ENCODE measurements at places on chromosomes 16 and 17. TPM values are rescaled to one million over a fixed set of nuclear protein-coding genes. Genes with fewer than 3 reads are reported as not detected.

DNA sequence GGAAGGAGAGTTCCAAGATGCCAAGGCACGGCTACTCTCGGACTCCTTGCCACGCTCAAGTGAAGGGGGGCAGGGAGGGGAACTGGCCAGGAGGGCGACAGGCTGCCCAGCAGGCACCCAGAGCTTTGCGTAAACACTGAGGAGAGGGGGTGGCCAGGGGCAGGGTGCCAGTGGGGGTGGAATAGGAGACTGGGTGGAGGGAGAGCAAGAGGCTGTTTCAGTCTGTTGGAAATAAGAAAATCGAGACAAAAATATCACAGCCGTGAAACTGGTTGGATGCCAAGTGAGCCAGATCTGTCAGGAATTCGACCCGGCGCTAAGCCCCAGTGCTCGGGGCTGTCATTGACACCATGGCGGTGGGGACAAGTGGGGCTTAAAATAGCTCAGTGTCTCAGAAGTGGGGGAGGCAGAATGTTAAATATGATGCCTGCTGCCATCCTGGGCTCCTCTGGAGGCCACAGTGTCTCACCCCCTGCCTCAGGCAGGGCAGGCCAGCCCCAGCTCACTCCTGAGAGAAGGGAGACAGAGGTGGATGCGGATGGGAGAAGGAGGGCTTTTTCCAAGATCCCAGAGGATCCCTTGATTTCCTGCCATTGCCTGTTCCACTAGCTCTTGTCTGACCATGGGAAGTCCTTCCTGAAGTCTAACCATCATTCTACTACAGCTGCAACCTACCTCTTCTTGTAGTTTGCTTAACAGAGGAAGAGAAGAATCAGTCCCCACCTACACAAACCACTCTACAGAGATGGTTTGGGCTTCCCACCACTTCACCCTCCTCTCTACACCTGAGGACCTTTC, 9.5 kb downstream of the PNMT start:
- DNase-seq, result peak; percentile 66

GRCh38 chr16:50747207-50747956, 5.5 kb downstream of the CYLD start:
- no peak for DNase-seq

Gene NETO2
- 4.4 TPM for total RNA-seq

DNA sequence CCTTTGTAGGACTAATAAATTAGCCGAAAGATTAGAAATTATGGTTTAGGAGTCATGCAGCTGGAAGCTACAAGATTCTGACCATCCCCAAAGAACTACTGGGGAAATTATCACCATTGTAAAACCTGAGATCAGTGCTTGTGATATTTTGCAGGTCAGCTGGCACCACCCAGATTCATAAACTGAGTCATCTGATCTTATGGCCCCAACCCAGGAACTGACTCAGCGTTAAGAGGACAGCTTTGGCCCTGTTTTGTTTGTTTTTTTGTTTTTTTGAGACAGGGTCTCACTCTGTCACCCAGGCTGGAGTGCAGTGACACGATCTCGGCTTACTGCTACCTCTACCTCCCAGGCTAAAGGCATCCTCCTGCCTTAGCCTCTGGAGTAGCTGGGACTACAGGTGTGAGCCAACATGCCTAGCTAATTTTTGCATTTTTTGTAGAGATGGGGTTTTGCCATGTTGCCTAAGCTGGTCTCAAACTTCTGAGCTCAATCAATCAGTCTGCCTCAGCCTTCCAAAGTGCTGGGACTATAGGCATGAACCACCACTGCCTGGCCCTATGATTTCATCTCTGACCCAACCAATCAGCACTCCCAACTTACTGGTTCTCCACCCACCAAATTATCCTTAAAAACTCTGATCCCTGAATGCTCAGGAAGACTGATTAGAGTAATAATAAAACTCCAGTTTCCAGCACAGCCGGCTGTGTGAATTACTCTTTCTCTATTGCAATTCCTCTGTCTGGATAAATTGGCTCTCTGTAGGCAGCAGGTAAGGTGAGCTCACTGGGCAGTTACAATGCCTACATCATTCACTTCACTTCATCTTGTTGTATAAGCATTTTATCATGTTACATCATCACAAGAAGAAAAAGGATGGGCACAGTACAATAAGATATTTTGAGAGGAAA, 79.4 kb upstream of the KSR1 start:
- no peak for DNase-seq

- DNase-seq, result no peak
These were observed 13.0 kb upstream of the DHRS7B start for GRCh38 chr17:21113716-21114115.

GRCh38 chr16:78957317-78958100, 643.0 kb downstream of the MAF start:
- DNase-seq, result no peak

Gene SLC16A5
- 8.4 TPM for total RNA-seq

DNA sequence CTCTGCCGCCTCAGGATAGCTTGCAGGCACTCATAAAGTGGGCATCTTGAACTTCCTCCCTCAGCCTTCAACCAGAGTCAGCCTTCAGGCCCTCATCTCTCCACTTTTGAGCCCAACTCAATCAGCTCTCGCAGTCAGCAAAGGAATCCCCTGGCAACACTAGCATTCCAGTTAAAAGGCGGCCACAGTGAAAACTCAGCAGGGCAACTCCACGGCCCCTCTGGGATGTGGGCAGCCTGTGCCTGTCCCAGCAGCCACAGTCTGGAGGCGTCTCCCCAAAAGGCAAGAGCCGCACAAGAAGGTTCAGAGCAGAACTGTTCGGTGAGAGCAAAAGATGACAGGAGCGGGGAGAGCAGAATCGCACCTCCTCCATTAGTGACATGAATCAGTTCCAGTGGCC, 9.0 kb downstream of the TMEM11 start:
- no peak for DNase-seq
